MG63 (cell line): ENCODE measurements at places on chromosomes 4 and X. TPM values are rescaled to one million over a fixed set of nuclear protein-coding genes. Genes with fewer than 3 reads are reported as not detected.

LRAT gene
- total RNA-seq, result not detected in 2 replicates

XAGE2 gene
- not detected in 2 replicates for total RNA-seq

GRCh38 chr4:159425737-159426305, 322.9 kb downstream of the RAPGEF2 start:
- no peak for DNase-seq

C4orf17 gene
- not detected in 2 replicates for total RNA-seq

GRCh38 chr4:16617435-16617834, 281.0 kb downstream of the LDB2 start:
- DNase-seq, result no peak

NLRP2B gene
- not detected in 2 replicates for total RNA-seq
